ENCODE measurements at places on chromosomes 7 and 10.

DNA sequence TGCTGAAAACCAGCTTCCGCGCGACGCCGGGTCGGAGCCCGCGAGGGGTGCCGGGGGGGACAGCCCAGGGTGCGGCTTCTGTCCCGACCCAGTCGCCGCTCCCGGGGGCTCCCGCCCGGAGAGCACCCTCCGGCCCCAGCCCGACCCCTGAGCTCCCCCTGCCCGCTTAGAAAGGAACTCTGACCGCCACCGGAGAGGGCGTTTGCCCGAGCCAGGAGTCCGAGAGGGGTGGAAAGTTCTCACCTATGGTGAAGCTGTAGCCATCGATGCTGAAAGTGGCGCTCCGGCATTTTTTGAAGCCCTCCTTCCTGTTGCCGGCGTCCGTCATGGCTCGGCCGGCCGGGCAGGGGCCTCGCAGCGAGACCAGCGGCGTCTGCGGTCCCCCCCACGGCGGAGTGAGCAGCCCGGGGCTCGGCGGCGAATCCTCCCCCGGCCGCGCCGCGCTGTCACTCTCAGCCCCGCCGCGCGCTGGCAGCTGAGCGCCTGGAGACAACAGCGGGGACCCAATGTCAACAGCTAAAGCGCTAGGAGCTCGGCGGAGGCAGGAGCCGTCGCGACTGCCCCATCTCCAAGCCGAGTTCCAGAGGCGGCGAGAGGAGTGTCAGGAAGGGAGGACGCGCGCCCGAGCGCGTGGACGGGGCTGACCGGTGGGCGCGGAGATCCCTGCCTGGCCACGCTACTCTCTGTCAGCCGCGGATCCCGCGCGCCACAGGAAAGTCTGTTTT lies 191.6 kb downstream of the LSM5 start:
- DNase-seq: no peak

- DNase-seq: no peak
Observed at GRCh38 chr7:135158141-135158655, 10.3 kb downstream of the TMEM140 start.

DNA sequence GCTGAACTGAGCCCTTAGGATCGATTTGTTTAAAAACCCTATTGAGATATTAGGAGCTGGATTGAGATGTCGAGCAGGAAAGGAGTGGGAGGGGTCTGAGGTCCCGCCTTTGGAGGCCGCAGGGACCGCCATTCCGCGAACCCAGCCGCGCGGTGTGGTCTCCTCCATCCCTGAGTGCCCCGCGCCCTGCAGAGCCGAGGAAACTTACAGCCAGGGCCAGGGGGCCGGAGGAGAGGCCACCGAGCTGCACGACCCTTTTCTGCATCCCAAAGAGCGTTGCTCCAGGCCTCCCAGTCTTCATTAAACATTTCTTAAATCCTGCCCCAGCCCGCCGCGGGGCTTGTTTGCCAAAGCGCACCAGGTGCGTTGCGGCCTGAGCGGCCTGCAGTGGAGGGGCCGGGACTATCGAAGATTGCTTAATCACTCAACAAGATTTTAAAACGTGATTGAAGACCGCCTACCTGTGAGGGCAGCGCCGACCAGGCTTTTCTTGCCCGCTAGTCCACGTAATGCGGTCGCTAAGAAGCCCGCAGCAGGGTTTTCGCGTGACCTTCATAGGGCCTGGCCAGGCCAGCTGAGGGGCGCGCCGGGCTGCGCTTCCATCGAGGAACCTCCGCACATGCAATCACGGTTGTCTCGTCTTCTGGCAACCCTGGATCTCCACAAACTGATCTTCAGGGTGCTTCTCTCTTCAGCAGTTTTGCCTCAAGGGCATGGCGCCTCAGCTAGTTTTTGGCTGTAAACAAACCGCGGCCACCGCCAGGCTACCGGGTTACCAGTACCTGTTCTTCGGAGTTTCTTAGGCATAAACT lies 2.0 kb upstream of the CTBP2 start:
- DNase-seq: no peak

GRCh38 chr7:2198760-2199159 lies 34.0 kb downstream of the MAD1L1 start:
- no peak for DNase-seq

DNA sequence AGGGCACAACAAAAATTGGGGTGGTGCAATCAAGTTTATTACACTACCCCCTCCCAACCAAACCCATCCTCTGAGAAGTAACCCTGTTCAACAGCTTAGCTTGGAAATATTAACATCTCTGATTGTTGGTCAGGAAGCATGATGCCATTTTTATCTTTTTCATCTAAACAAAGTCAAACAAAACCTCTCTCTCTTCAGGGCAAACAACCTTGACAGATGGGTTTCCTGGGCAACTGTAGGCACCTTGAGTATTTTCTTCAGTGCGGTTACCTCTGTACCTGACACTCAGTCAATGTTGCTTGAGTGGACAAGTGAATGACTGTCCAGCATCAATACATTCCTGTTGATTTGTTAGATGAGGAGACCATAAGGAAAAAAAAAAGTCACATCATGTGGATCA lies 183.6 kb downstream of the NRP1 start:
- no peak for DNase-seq

DNA sequence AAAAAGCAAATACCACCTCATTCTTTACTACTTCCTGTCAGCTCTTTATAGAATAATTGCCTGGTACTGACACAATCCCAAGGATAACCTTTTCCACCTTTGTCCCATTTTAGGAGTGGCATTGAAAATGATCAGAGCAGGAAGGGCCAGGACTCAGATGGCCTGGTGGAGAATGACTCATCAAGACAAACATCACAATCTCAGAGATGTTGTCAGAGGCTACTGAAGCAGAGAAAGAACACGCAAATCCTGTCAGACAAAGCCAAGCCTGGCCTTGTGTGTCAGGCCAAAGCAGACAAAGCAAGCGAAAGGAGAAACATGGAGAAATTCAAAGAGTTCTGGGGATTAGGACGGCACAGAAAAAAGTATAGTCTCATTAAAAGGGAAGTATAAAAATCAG lies 40.9 kb downstream of the NSUN6 start:
- DNase-seq: peak; percentile 70

DNA sequence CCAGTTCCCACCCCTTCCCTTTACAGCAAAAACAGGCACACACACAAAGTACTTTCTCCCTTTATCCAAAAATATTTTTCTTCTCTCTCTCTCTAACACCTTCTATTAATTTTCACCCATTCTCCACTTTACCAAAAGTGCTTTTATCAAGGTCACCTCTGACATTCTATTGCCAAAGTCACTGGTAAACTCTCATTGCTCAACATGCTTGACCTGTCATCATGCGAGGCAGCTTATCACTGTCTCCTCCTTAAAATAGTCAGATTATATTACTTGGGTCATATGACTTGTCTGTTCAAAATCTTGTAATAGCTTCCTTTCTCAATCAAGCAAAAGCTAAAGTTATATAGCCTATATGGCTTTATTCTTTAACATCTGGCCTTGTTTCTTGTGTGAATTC lies 28.6 kb downstream of the MACC1 start:
- no peak for DNase-seq

DNA sequence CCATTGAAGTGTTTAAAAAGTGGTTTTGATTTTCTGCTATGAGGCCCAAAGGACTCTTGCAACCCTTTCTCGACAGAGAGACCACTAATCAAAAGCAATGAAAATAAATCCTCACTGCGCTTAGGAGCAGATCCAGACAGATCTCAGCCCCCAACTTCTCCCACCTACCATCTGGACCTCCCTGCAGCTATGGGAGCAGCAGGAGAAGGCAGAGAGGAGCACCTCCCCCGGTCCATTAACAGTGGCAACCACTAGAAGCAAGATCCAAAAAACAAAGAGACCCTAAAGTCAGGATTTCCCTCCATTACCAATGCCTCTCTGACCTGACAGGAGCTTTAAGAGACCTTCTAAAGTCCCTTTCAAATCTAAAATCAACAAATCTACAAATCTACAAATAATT lies 99.0 kb upstream of the LSM8 start:
- DNase-seq: no peak

DNA sequence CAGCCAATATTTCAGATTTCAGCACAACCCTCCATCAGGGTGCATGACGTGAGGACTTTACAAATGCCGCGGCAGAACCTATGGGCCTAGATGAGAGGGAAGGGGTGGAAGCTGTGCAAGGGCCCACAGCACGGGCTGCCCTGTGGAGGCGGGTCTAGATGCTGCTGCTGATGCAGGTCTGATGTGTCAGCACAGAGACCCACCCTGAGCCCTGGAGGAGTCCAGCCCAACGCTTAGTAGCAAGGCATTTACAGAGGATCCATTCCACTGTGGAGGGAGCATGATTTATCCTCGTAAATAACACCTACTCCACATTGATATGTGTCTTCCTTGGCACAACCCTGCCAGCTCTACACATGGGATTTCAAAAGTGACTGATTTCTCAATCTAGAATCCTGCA lies 48.5 kb downstream of the MYL10 start:
- no peak for DNase-seq

- no peak for DNase-seq
Observed at GRCh38 chr7:56009695-56010094, 41.5 kb downstream of the PSPH start.

DNA sequence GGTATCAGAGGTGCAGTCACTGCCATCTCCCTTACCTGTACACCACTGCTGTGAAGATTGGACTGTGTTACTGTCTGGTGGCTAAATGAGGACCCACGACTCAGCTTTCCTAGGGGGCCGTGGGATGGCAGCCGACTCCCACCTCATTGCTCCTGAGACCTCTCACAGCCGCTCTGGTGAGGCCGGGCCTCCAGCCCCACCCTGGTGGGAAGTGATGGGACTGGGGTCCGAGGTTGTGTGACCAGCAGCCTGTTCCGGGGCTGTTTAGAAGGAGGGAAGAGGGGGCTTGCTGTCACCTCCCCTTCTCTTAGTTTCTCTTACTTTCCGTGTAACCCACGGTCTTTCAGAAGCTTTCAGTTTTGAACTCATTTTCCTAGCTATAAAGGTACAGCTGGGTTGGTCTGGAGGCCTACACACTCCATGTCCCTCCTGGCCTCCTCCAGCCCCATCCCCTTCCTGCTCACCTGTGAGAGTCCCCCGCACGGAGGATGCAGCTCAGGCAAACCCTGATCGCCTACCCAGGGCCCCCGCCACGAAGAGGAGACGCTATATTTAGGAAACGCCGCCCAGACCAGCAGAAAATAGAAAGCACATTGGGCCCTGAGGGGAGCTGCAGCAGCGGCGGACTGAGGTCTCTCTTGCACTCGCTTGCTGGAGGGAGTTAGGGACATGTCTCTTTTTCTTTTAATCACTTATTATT lies 4.6 kb downstream of the EMX2 start:
- no peak for DNase-seq

DNA sequence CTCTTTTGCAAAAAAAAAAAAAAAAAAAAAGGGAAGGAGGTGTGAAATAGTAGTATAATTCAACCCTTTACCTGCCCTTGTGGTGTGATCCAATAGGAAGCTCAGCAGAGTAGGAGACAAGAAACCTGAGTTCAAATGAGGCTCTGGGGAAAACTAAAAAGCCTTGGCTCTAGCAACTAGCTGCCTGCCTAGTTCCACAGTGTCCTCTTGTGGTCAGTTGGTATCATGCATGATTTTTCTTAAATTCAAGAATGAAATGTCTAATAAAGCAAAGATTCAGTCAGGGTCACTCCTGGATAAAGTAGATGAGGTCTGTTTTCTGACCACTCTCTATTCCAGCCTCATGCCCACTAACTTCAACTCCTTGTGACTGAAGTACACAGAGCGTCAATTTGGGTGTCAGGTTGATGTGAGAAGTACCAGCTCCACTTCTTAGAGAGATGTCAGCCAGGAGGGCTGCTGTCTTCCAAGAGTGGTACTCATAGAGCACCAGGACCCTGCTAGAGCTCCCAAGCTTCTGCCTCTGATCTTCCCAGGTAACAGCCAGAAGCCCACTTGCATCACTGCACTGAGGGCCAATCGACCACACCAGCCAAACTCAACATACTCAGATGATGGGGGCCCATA lies 10.5 kb downstream of the LSM5 start:
- no peak for DNase-seq

- no peak for DNase-seq
Observed at GRCh38 chr7:5510426-5511045, 86.9 kb upstream of the TNRC18 start.

DNA sequence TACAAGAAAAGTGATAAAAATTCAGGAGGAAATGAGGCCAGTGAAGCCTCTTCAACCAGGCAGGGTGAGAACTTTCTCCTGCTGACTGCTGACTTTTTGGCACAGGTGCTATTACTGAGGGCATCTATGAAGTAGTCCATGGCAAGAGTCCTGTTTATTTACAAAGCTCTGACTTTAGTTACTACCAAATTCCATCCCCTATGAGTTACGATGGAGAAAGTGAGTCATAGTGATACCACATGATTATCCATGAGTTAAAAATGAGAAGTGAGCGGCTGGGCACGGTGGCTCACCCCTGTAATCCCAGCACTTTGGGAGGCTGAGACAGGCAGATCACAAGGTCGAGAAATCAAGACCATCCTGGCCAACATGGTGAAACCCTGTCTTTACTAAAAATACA lies 19.9 kb downstream of the CCDC3 start:
- peak; percentile 48 for DNase-seq

- DNase-seq: no peak
Observed at GRCh38 chr10:111874576-111874975, 309.0 kb downstream of the GPAM start.

DNA sequence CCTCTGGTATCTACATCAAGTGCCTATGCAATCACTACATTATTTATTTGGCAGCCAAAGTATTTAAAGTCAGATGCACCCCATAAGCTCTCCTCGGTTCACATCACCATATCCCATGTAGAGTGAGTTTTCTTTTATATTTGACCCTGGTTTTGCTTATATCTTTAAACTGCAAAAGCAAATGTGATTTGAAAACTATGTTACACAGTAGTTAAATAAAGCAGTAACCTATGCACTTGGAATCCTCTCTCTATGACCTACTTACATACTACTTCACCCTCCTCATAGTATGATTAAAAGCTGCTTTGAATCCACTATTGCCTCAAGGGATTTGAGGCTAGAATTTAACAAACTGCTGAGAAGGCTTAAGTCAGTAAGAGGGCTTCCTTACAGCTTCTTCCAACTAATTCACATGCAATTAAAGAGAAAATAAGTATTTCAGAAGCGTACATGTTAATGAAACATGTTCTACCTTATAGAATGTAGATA lies 2.2 kb upstream of the CELF2 start:
- no peak for DNase-seq

DNA sequence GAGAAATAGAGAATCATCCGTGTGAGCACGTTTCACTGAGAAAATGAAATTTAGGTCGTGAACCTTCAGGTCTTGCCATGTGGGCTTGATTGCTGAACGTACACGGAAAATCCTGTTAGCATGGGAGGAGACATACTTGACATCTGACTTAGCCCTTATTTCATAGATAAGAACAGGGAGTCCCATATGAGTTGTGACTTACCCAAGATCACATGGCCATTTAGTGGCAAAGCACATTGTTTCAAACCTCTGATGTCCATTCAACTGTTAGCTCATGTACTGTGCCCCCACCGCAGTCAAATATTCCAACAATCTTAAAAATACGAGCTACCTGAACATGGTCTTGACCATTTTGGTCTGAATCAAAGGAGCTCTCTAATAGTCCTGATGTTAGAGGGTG lies 411.2 kb upstream of the FZD8 start:
- DNase-seq: no peak

GRCh38 chr10:79053481-79054202 lies 15.1 kb upstream of the ZMIZ1 start:
- DNase-seq: no peak

All from Panc1 (cell line).